ENCODE measurements at places on chromosomes 16 and 17.
A peak's percentile ranks its signal among the peaks of the same experiment; 100 is the strongest.

DNA sequence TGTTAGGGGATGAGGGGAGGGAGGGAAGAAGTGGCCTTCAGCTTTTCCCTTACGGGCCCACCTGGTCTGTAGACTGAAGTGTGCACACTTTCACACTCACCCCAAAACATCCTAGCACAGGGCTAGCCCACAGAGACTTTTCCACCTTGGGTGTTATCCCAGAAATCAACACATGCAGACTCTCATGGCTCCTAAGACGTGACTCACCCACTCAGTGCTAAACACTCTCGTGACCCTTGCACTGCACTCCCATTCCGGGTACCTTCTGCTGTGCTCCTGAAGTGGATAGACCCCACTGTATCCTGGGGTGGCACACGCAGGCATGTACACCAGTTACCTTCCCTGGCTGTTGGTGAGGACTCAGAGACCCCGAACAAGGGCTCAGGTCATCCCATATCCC, 23.0 kb upstream of the ABCC3 start:
- no peak for DNase-seq

- DNase-seq: no peak
Observed at GRCh38 chr16:58343562-58343961, 48.7 kb upstream of the GINS3 start.

GRCh38 chr16:12017558-12017957, 41.0 kb downstream of the SNX29 start:
- DNase-seq: no peak

DNA sequence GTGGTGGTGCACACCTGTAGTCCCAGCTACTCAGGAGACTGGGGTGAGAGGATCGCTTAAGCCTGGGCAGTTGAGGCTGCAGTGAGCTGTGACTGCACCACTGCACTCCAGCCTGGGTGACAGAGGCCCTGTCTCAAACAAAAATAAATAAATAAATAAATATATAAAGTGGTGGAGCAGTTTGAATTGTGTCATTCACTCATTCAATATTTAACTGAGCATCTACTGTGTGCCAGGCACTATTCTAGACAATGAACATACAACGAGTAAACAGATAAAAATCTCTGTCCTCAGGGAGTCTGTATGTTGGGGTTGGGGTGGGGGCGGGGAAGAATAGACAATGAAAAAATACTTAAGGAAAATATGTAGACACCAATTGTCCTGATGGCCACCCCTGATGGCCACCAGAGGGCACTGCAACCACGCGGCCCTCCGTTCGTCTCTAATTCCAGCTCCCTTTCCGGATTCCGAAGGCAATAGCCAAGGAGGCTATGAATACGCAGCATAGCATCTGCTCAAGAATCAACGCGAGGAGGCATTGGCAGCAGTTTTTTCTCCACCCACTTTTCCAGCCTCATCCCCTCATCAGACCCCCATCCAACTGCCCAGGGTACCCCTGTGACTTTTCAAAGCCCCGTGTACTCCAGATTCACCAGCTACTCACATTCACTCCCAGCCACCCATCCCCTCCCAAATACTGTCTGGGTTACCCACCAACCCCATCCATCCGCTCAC, 21.4 kb downstream of the QPRT start:
- DNase-seq: peak; percentile 73
